ENCODE measurements at places on chromosomes 11 and 22.

GRCh38 chr11:20966489-20966888, 297.1 kb downstream of the NELL1 start:
- no peak for DNase-seq

DNA sequence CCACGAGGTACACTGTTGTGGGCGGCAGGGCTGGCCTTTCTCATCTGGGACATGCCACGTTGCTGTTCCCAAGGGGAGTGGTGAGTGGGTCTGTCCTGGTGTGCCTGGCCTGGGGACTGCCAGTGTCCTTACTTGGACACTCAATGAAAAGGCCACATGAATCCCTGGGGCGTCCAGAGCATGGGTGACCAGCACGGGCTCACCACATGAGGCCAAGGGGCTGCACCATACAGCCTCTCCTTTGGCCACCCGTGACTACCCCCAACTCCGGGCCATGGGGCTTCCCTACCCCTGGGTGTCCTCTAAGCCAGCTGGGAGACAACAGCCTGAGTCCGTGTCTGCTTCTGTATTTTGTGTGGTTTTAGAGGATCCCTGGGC, 20.2 kb upstream of the TXNRD2 start:
- no peak for DNase-seq

GRCh38 chr11:22192642-22193347, at the start of gene ANO5:
TSS of gene ANO5 (plus strand) at chr11:22193085. CDS start at chr11:22193493, 408 bp downstream.
- DNase-seq, result peak; percentile 18

DNA sequence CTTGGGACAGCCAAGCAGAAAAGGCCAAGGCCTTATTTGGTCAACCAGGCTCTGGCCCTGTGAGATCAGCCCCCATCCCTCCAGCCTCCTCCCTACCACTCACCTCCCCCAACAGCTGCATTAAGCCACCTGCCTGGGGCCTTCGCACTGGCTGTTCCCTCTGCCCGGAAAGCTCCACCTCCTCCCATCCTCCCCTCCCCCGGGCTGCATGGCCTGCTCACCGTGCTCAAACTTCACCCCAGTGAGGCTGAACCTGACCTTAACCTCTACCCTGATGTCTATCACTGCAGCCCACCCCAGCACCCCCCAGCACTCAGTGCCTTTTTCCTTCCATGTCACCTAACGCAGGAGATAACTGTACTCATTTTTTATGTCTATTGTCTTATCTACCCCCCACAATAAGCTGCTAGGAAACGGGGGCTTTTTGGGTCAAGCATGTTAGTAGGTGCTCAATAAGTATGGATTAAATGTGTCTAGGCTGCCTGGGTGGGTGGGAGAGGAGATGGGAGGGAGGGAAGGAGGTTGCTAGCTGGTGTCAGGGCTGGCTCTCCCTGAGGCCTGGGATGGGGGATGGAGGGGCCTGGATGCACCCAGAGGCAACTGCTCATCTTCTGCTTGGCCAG, 912 bp downstream of the PTPRCAP start:
- DNase-seq, result no peak

DNA sequence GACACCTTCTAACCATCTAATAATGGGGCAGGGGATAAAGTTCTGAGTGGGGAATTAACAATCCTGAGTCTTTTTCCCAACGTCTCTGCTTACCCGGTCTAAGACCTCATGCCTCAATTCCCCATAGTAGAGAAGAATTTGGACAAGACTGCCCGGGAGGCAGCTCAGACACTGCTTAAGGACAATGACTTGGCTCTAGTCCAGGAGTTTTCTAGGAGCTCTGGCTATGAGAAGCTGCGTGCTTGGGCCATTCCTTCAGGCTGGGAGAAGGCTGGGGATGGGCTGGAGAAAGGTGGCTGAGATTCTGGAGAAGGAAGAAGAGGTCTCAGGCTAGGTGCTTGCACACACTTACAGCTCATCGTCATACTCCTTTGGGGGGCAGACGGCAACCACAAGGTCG, 19.8 kb upstream of the ABCC8 start:
- no peak for DNase-seq

DNA sequence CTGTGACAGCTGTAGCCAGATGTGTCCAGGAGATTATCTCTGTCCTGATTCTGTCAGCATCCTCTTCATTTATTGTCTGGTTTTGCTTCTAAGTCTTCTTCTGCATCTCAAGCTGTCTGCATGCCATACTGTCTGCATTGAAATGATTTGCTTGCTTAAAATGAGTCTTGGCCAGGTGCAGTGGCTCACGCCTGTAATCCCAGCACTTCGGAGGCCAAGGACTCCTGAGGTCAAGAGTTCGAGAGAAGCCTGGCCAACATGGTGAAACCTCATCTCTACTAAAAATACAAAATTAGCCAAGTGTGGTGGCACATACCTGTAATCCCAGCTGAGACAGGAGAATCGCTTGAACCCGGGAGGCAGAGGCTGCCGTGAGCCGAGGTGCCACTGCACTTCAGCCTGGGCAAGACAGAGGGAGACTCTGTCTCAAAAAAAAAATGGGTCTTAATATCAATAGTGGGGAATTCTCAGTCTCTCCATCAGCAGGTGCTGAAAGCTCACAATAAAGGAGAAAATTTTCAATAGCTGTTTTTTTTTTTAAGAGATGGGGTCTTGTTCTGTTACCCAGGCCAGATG, 39.2 kb upstream of the AMPD3 start:
- no peak for DNase-seq

- DNase-seq, result no peak
These were observed 173.2 kb downstream of the KIF18A start for GRCh38 chr11:27934830-27935145.

GRCh38 chr11:1438261-1438966, 48.2 kb downstream of the MOB2 start:
- no peak for DNase-seq

- DNase-seq, result no peak
These were observed 47.8 kb downstream of the BTBD10 start for GRCh38 chr11:13415201-13415600.

Data from left renal pelvis (tissue), 4 donors.